AG09309 (cell line): ENCODE measurements at places on chromosomes 11 and 22.

DNA sequence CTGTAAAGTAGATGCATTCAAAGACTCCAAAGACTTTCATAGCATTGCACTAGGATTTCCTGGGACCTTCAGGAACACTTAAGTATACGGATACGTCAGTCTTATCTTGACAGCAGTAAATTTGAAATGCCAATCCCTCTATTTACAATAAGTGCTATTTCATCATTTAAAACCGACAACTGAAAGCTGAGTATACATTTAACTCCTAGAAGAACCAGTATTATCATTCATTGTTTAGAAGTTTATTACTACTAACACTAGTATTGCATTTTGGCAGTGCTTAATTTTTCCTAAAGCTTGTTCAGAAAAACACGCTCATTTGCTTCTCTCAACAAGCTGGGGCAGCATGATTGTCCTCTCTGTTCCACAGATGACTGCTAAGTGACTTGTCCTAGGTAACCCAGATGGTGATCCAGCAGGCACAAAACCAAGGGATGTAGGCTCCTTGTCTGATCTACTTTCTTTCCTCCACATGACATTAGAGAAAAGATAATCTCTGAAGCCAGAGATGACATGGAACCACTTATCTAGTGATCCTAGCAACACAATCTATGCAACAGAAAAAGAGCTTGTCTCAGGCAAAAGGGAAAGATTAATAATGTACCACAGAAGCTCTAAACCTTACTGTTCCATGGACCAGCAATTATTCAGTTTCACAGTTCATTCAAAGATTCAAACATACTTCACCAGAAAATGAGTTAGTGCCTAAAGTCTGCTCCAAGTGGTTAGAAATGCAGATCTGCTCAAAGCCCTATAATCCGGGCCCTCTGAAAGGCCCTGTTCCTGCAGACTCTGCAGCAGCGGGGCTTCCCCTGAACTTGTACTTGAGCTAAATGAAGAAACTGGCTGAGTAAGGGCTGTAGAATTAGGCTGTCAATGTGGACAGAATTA is 5.2 kb downstream of the MAML2 start:
- DNase-seq, result no peak

GRCh38 chr22:27438271-27438980 is 363.1 kb downstream of the MN1 start:
- DNase-seq, result no peak

- no peak for DNase-seq
Measured at GRCh38 chr22:47474895-47475294, 712.4 kb downstream of the TBC1D22A start.

GRCh38 chr11:126601550-126602215 is 246.2 kb downstream of the ST3GAL4 start:
- no peak for DNase-seq

DNA sequence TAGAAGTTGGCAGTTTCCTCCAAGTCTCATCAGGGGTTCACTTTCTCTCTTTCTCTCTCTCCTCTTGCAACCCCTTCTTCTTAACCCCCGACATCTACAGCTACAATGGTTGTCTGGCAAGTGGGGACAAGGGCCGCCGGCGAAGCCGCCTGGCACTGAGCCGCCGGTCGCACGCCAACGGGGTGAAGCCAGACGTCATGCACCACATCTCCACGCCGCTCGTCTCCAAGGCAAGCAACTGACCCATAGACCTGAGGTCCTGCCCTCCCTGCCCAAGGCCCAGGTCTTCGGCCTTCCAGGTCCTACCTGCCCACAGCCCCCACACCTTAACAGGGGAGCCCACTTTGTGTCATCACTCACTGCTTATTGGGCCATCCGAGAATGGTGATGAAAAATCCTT is 4.4 kb downstream of the PELI3 start:
- no peak for DNase-seq

DNA sequence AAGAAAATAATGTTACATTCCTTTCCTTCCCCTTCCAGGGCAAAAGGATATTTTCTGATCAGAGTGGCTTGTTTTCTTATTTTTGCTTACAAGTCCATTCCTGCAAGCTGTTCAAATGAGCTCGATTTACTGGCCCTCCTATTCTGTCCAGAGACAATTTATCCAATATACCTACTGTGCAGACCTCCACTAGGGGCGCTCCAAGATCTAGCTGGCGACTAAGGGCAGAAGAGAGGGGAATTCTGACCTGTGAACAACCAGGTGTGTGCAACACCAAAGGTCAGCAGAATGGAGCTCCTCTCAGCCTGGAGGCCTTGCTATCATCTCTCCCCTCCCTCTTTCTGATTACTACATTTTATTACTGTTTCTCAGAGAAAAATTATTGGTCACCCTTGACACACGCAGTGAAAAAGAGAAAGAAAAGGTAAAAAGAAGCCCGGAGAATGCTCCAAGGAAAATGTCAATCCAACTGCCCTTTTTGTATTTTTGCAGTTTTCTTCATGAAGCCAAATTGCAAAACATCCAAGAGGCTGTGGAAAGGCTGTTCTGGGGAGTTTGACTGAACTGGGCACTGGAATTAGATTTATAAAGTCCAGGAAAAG is 3.2 kb downstream of the SEZ6L start:
- DNase-seq, result no peak

GRCh38 chr22:42863349-42863961 is 6.4 kb upstream of the ARFGAP3 start:
- DNase-seq, result peak; percentile 53

- peak; percentile 74 for DNase-seq
Measured at GRCh38 chr22:45212306-45212709, 28.4 kb downstream of the KIAA0930 start.

DNA sequence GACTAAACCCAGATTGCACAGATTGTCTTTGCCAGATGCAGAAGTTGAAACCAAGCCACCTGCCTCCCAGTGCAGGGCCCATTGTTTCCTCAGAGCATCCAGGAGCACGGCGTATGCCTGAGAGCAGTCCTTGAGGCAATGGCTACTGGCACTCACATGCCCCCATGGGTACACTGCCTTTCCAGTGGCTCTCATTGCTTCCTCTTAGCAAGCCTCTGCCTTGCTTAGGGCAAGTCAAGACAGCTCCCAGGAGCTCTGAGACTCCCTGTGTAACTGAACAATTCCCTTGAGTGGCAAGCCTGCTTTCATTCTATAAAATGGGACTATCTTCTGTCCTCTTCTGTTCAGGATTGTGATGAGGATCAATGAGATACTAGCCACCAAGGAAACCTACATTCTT is 4.1 kb downstream of the SYTL2 start:
- DNase-seq, result no peak

- DNase-seq, result no peak
Measured at GRCh38 chr11:66912911-66913310, 45.3 kb downstream of the PC start.

DNA sequence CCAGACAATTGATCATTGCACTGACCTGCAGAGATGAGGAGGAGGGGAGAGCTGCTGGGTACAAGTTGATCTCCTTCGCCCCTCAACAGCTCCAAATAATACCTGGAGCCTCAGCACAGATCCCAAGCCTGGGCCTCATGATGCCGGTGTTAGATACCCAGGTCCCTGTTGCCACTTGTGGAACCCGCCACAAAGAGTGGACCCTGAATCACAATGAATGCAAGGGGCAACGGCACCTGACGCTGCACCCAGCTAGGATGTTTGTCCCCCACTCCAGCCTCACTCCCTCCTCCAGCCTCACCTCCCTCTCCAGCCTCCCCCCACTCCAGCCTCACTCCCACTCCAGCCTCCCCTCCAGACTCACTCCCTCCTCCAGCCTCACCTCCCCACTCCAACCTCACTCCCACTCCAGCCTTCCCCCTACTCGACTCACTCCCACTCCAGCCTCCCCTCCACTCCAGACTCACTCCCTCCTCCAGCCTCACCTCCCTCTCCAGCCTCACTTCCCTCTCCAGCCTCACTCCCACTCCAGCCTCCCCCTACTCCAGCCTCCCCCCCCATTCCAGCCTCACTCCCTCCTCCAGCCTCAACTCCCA is 879.0 kb downstream of the BRD1 start:
- no peak for DNase-seq

GRCh38 chr11:43557553-43558110 is 122.9 kb upstream of the HSD17B12 start:
- DNase-seq, result no peak

- DNase-seq, result no peak
Measured at GRCh38 chr11:108160970-108161566, 39.7 kb downstream of the ACAT1 start.

- no peak for DNase-seq
Measured at GRCh38 chr22:46000081-46001027, 23.4 kb upstream of the WNT7B start.

DNA sequence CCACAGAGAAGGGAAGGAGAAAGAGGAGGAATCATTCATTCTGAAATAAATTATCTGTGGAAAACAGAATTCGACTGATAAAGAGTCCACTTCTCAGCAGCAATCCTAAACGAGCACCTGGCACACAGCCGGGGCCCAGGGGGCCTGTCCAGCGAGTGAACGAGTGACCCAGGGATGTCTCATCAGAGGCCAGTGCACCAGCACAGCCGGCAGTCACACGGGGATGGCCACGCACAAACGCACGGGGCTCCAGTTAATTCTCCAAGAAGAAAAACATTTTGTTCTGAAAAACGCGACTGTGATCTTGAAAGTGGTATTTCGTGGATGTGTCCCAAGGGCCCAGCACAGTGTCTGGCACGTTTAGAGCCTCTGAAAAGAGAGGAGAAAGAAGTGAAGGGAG is 154.6 kb downstream of the BRD1 start:
- no peak for DNase-seq

DNA sequence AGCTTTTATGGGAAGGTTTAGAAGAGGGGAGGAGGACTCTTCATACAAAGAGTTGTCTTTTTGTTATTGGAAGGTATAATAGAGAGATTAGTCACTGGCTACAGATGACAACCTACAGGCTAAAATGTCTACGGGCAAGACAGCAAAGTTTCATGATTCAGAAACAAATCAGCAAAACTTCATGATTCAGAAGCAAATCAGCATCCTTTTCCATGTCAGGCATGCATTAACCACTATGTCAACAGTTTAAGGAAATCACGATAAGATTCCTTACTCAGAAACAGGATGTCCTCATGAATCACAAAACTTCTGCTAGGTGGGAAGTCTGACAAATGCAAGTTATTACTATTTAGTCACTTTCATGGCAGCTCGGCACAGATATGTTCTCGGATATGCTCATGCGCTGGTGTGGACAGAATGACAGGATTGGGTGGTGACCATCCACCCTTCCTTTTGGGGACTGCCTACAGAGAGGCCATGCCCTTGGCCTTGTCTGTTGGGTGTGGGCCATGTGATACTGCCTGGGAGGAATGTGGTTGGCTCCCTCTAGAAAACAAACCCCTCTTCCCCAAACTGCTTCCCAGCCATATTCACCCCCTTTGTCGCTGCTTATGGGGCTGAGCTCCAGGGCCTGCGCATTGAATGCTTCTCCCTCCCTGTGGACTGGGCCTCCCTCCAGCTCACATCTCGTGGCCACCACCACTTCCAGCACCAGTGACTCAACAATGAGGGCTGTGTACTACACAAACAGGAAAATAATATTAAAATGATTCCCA is 10.1 kb downstream of the C11orf91 start:
- DNase-seq, result peak; percentile 96

DNA sequence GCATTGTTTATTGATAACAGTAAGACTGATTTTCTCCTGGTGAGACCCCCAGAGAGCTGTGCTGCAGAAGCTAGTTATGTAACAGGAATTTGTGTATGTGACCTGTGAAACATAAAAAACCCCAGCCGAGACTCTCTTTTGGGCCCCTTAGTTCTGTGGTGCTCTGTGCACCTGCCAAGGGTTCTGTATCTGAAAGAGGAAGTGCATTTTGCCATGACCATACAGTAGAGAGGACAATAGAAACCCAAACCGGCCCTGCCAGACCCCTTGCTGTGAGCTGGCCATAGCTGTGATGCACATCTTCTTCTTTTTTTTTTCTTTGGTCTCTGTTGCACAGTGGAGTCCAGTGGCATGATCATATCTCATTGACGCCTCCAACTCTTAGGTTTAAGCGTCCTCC is 31.4 kb upstream of the APOL5 start:
- no peak for DNase-seq

GRCh38 chr11:128596250-128596649 is 8.9 kb upstream of the ETS1 start:
- DNase-seq, result no peak

- DNase-seq, result no peak
Measured at GRCh38 chr22:44151676-44152075, 29.0 kb upstream of the PARVG start.

- DNase-seq, result no peak
Measured at GRCh38 chr11:59240322-59240721, 27.6 kb upstream of the MPEG1 start.

- DNase-seq, result no peak
Measured at GRCh38 chr22:17334983-17335382, 34.3 kb upstream of the CECR2 start.

DNA sequence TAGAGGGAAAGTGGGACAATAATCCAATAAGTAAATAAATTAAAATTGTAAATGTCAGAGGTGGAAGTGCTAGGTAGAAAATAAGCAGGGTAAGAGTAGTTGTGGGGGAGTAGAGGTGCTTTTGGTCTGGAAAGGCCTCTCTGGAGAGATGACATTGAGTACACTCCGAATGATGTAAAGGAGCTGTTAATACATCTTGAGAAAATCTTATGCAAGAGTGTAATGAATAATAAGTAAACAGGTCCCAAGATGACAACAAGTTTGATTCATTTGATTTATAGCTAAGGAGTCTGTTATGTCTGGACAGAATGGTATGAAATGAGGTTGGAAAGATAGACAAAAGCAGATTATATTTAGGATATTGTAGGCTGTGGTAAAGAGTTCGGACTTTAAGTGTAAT is 87.5 kb downstream of the TMEM135 start:
- DNase-seq, result no peak

DNA sequence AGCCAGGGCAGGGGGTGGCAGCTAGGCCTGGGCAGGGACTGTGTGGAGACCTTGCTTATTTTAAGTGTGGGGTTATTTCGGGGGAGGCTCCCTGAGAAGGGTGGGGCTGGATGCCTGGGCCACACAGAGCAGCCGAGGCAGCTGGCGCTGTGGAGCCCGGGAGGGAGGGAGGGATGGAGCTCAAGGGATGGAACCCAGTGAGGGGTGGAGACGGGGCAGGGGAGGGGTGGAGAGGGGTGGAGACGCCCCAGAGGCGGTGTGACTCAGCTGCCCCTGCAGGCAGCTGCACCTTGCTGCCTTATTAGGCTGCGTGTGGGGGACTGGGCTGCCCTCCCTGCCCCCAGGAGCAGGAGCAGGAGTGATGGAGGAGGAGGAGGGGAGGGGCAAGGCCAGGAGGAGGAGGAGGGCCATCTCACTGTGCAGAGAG is 9.8 kb upstream of the TSSC4 start:
- DNase-seq, result peak; percentile 13

- DNase-seq, result no peak
Measured at GRCh38 chr22:24847490-24847889, 41.5 kb downstream of the SGSM1 start.
